Stimulated activated naive CD4-positive, alpha-beta T cell (primary cell): ENCODE measurements at places on chromosomes 7 and 10.

GRCh38 chr10:129501652-129502436 is 34.8 kb downstream of the MGMT start:
- no peak for DNase-seq

GRCh38 chr10:129659508-129660268 is 192.6 kb downstream of the MGMT start:
- no peak for DNase-seq

DNA sequence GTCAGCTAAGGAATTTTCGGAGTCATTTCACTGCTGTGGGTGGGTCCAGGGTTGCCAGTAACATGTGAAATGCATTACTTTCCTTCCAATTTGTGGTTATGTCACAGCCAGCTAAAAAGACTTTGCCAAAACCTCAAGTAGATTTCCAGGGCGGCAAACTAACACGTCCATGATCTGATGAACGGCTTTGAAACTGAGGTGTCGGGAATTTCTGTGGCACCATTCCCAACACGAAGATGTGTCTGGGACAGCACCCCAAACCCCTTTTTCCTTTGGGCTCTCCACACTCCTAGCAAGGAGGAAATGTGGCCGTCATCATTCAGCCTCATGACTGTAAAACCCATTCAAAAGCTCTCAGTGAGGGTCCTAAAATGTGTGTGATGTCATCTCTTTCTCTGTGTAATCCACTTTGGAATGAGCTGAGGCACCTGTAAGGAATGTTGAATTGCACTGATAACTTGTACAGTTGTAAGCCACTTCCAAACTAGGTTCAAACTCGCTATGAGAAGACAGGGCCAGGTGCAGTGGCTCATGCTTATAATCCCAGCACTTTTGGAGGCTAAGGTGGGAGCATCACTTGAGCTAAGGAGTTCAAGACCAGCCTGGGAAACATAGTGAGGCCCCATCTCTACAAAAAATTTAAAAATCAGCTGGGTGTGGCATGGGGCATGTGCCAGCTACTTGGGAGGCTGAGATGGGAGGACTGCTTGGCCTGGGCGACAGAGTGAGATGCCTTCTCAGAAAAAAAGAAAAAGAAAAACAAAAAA is 146.1 kb upstream of the FRMD4A start:
- no peak for DNase-seq

- no peak for DNase-seq
Measured at GRCh38 chr10:91883549-91884444, 25.5 kb downstream of the FGFBP3 start.

- no peak for DNase-seq
Measured at GRCh38 chr7:13845601-13846000, 143.9 kb downstream of the ETV1 start.

DNA sequence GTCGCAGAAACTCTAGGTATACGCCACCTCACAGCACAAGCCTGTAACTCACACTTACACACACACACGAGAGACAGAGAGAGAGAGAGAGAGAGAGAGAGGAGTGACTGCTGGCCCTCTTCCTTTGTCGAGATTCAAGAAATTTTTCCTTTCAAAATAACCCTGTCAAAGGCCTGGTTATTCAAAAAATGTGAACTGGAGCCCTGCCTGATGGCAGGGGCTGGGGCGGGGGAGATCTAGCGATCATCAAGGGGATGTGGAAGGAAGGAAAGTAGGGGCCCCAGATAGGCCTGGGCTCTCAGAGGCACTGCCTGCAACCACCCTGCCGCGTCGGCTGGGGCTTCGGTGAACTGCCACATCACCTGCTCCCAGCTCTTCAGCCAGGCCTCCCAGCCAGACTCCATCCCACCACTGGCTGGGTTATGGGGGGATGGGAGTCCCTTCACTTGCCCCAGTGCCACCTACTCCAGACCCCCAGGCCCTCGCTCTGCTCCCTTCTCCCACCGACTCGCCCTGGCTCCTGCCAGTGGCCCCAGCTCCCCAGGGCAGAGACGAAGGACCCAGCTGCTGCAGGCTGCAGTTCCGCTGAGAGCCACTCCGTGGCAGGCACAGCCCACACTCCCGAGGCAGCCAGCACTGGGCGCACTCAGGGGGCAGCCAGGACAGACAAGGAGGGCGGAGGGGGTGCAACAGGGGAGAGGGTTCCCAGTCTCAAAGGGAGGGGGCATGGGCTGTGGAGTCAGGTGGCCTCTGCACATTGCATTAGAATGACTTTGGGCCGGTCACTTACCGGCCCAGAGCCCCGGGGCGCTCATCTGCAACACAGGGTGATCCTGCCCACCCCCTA is 15.3 kb downstream of the KCNH2 start:
- peak; percentile 56 for DNase-seq

GRCh38 chr10:10403762-10404161 is 613.9 kb upstream of the CELF2 start:
- no peak for DNase-seq

- DNase-seq, result no peak
Measured at GRCh38 chr10:7533657-7534479, 123.0 kb upstream of the SFMBT2 start.

GRCh38 chr10:31761156-31761555 is 167.5 kb downstream of the ARHGAP12 start:
- DNase-seq, result no peak

DNA sequence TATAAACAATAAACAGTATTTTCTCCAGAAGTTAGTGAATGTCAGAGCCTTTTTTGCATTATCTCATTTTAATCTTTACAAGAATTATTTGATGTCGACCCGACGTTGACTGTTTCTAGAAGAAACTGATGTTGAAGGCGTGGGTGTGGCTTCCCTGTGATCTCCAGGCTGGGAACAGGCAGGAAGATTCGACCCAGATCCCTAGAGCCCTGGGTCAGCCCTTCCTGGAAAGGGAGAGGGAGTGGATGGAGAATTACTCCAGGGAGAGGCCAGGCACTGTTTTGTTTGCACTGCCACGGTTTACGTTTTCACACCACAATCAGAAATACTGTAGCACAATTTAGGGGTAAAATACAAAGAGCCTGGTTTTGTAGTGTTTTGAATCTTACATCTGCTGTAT is 133.1 kb downstream of the ADARB2 start:
- no peak for DNase-seq

- no peak for DNase-seq
Measured at GRCh38 chr10:43673471-43673870, 24.8 kb upstream of the ZNF32 start.

DNA sequence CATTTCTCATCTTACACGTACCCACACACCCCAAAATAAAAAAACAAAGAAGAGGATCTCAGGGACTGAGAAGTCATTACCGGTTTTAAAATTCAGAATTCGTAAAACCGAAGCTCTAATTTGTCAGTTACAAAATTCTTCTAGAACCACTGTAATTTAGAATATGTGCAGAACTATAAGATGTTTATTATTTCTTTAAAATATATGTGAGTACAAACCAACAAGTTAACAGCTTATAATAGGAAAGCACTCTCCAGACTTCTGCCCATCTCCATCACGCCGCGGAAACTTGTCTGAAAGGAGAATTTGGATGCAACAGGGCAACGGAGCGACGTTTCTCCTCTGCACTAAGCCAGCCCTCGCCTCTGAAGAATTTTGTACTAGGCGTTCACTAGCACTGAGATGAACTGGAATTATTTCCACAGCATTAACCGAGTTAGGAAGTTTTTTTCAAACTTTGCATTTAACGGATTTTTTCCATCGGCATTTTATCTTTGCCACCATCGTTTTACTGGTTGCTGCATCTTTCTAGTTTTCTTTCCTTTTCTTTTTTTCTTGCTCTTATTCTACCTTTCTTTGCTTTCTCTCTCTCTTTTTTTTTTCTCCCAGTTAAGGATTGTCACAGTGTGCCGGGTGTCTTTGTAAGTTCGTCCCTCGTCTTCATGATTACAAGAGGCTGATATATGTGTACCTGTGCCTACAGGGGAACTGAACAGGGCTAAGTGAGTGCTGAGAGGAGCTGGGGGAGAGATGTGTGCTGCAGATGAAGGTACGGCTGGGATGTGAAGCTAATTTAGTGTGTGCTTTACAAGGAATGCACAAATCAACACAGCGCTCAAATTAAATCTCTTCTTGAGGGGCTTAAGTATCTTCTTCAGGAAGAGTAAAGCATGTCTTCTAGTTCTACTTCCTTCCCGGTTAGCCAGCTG is 295.9 kb upstream of the NFE2L3 start:
- DNase-seq, result no peak

DNA sequence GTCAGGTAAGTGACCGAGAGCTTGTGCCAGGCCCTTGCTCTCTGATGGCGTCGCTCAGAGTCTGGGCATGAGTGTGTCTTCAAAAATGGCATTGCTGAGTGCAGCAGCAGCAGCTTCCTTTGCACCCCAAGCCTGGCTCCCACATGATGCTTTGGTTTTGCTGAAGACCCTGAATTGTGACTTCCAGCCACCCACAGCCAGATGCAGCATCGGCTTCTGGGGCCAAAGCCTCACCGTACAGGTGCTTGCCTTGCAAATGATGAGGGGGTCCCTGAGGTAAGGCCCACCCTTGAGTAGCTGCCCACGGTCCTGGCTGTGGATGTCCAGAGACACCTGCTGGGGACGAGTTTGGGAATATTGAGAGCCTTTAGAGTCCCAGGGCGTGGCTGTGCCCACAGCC is 57.9 kb downstream of the JAKMIP3 start:
- DNase-seq, result no peak

DNA sequence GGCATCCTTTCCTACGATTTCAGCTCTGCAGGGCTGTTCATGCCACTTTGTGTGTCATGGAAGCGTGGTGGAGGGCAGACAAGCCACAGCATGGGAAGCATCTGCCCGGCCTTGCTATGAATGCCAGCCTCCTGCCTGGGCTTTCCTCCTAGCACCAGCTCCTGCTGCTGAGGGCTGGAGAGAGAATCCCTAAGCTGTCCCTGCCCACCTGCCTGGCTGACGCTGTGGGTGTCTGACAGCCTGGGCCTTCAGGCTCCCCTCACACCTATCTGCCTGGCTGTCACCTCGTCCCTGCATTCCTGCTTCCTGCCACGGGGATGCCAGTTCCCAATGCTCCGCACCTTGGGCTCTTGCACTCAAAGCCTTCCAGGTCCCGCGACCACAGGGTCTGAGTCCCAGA is 606.5 kb upstream of the MGMT start:
- no peak for DNase-seq

DNA sequence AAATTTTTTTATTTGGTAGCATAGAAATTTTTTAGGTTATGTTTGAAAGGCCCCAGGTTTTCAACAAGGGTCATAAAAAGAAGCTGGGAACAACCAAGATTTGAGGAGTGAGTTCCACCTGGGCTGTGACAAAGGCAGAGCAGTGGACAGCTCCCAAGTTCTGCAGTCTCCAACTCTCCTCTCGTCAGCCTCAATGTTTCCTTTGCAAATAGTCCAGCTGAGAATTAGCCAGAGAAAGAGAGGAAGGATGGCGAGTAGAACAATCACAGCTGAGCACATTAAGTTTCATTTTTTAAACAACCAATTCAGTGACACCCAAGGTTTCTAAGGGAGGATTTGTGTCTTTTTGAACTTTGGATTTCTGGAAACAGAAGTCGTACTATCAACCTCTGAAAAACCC is 143.2 kb downstream of the NRCAM start:
- no peak for DNase-seq

DNA sequence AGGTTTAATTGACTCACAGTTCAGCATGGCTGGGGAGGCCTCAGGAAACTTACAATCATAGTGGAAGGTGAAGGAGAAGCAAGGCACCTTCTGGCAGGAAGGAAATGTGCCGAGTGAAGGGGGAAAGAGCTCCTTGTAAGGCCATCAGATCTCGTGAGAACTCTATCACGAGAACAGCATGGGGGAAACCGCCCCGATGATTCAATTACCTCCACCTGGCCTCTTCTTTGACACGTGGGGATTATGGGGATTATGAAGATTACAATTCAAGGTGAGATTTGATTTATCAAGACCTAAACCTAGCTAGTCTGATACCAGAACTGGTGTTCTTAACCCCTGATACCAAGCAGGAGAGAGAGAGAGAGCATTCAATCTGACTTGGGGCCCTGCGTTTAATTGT is 258.7 kb downstream of the PTEN start:
- no peak for DNase-seq

GRCh38 chr10:104333728-104334373 is 4.4 kb downstream of the ITPRIP start:
- no peak for DNase-seq

DNA sequence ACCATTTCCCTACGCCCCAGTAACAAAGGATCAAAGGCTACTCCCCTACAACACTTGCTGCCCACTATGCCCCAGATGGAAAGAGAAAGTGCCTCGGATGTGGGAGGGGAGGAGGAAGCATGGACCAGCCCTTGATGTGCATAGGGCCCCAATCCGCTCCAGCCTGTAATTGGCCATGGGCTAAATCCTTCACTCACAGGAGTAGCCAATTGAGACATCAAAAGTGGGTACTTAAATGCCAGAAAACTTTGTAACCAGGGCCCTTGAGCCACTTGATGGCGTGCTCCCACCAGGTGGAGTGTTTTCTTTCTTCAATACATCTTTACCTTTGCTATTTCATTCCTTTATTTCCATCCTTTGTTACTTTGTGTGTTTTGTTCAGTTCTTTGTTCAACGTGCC is 500.5 kb upstream of the LRRN3 start:
- no peak for DNase-seq

DNA sequence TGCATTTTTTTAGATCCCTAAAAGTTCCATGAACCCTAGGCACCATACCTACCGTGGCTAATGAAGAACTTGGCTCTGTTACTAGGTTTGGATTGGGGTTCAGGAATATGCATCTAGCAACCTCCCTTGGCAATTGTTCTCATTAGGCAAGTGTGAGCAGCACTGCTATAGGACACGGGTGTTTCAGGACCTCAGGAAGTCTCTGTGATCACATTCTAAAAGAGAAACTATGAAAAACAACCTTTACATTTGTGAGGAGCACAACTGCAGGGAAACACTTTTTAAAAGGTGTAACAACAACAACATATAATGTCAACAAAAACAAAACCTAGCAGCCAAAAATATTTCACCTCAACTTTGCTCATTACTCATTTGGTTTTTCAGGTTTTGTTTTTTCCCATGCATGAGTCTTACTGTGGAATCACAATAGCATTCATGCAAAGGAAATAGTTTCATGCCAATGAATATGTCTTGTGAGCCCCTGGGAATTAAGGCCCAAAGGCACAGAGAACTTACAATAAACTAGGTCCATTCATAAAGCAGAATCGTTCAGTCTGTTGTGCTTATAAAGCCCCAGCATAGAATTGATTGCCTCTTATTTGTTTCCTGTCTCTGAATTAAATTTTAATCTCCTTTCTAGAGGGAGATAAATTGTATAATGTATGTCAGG is 255.7 kb upstream of the DGKB start:
- DNase-seq, result no peak

- DNase-seq, result no peak
Measured at GRCh38 chr7:96416599-96416998, 94.7 kb upstream of the SLC25A13 start.

- DNase-seq, result no peak
Measured at GRCh38 chr7:50626286-50626685, 61.1 kb upstream of the DDC start.
